ENCODE measurements at places on chromosomes 6 and 20.

DNA sequence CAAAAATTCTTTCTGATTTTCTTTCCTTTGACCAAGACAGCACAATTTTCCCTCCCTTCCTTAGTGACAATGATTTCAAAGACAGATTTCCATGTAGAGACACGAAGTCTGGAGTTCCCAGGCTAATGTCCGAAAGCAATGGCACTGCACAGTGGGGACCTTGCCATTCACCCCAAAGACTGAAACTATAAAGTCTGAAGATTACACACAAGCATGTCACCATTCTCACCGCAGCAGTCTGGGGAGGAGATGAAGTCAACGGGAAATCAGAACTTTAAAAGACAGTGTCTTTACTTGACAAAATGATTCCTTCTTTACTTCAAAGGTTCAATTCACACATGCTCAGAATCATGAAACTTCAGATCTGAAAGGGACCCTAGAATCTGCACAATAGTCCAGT, 8.3 kb downstream of the B4GALT5 start:
- no peak for DNase-seq

DNA sequence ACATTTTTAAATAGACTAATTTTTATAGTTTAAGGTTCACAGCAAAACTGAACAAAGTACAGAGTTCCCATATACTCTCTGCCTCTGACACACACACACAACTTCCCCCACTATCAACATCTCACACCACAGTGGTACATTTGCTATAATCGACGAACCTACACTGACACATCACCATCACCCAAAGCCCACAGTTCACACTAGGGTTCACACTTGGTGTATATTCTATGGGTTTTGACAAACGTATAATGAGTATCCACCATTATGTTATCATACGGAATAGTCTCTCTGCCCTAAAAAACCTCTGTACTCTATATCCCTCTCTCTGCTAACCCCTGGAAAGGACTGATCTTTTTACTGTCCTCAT, 15.6 kb downstream of the TMEM30A start:
- no peak for DNase-seq

- no peak for DNase-seq
These were observed 168.4 kb upstream of the UST start for GRCh38 chr6:148578489-148578814.

GRCh38 chr6:44630125-44631028, 242.9 kb downstream of the CDC5L start:
- peak; percentile 43 for DNase-seq

- peak; percentile 13 for DNase-seq
These were observed 58.0 kb upstream of the SALL4 start for GRCh38 chr20:51860111-51860882.

GRCh38 chr20:43028470-43028869, 161.2 kb downstream of the PTPRT start:
- DNase-seq, result no peak

DNA sequence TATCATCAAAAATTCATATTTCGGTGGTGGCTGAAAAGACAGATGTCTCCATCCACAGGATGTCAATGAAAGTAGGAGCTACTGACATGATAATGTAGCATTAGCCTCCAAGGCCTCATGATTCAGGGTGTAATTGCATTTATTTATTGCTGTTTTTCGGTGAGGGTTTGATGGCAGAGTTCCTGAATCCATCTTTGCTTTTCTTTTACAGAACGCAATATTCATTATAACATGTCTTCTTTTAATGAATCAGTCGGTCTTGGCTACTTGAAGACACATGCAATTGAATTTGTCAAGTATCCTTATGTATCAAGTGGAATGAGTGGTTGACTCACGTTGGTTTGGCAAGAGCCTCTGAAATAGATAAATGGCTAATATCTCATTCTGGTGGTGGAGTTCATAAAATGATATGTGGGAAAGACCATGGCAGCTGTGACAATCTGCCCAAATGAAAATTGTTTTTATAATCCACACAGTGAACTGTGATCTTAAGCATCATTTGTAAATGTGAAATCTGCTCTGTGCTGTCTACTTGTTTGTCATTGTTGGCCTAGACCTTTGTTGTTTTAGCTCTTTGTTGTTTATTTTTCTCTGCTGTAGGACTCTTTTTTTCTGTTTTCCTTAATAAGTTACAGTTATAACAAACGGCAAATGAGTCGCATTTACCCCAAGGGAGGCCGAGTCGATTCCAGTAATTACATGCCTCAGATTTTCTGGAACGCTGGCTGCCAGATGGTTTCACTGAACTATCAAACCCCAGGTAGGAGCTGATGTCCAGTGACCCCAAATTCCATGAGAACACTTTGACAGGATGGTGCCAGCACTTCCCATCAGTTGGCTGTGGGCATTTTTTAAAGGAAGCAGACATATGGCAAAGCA, 105.7 kb upstream of the LAMP5 start:
- DNase-seq, result no peak

Measured in T1000 (cell line).